A172 (cell line): ENCODE measurements at places on chromosomes 11 and 22.

- no peak for DNase-seq
Measured at GRCh38 chr22:35727436-35727835, 9.8 kb downstream of the APOL5 start.

DNA sequence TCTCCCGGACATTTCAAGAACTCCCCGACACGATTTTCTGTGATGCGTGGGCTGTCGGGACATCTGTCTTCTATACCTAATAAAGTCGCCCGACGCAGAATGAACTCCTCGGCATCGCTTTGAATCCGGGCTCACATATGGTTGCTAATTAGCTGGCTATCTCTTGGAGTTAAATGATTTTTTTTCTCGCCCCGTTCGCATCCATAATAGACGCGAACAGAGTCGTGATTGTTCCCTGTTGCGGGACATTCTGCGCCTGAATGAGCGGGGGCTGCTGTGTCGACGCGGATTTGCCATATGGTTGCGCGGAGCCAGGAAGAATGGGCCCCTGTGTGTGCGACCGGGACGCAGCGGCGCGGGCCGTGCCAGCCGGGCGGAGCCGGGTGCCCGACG is 16.4 kb downstream of the CDKN1C start:
- DNase-seq = no peak

GRCh38 chr22:42933485-42934091 is 76.5 kb upstream of the ARFGAP3 start:
- peak; percentile 52 for DNase-seq

- no peak for DNase-seq
Measured at GRCh38 chr11:89667001-89667400, 43.1 kb upstream of the TRIM77 start.

- DNase-seq = no peak
Measured at GRCh38 chr11:119795690-119796089, 66.7 kb upstream of the NECTIN1 start.

DNA sequence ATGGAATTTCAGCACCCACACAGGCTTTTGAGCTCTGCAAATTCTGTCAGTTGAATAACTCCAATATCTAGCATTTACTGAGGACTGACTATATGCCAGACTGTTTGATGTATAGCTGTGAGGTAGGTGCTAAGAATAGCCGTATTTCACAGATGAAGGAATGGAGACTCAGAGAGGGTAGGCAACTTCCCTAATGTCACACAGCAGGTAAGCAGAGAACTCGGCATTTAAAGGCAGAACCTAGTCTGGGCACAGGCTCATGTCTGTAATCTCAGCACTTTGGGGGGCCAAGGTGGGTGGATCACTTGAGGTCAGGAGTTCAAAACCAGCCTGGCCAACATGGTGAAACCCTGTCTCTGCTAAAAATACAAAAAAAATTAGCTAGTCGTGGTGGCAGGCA is 184.1 kb downstream of the BCR start:
- DNase-seq = no peak

DNA sequence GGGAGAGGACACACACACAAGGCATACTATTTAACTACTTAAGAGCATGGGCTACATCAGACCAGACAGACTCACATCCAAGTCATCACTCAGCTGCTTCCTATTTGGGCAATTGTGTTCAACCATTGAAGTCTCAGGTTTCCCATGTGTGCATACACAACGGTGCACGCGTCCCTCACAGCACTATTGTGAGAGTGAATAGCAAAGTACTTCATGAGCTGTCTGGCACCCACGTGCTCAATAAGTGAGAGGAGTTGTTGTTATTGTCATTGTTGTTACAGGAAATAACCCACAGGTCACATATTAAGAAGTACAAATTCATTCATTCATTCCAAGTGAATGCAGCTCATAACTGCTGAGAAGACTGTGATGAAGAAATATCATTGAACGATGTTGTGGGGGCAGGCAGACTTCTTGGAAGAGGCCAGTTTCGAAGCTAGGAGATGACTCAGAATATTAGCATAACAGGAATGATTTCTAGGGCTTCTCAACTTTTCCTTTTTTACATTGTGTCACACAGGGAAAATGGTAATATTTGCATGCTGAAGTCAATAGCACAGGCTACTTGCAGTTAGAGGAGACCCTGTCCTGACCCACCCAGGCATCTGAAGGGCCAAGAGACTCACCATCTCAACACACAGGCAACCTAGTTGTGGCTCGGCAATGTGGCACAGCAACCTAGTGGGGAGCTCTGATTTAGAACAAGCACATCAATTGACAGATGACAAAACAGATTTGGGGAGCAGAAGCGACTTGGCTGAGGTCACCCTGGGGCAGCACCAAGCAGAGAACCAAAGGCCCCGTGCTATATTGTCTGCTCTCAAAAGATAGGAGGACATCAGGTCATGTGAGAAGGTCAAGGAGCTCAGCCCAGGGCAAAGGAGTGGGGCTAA is 606.0 kb downstream of the BUD13 start:
- DNase-seq = no peak

DNA sequence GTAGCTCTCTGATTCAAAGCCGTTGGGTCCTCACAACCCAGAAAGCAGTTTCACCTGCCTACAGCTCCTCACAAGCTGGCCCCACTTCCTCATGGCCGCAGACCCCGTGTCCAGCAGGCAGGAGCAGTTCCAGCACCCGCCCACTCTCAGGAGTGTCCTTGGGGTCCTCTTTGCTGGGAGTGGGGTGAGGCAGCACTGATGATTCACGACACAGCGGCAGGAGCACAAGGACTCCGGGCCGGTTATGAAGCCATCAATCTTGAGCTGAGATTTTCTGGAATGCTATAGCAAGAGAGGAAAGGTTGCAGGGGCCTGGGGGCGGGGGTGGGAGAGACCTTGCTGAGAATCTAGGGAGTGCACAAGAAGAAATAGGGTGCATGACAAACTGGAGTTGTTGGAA is 311.2 kb downstream of the NXPE2 start:
- DNase-seq = no peak

DNA sequence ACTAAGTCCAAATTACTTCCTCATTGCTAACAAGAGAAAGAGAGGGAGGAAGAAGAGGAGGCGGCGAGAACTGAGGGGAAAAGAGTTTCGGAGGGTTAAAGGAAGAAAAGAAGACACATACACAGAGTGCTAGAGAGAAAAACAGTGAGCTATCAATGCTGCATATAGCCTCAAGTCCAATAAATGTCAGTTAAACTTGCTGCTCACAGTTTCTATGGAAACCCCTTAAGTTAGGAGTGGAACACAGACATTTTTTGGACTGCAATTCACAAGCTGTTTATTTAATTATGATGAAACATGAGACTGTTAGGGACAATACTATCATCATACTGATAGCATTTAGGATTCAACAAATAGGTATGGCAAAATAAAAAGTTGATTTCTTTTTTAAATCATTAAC is 1320.4 kb downstream of the LRRC4C start:
- no peak for DNase-seq

- DNase-seq = no peak
Measured at GRCh38 chr11:15236559-15236958, 121.8 kb downstream of the INSC start.

DNA sequence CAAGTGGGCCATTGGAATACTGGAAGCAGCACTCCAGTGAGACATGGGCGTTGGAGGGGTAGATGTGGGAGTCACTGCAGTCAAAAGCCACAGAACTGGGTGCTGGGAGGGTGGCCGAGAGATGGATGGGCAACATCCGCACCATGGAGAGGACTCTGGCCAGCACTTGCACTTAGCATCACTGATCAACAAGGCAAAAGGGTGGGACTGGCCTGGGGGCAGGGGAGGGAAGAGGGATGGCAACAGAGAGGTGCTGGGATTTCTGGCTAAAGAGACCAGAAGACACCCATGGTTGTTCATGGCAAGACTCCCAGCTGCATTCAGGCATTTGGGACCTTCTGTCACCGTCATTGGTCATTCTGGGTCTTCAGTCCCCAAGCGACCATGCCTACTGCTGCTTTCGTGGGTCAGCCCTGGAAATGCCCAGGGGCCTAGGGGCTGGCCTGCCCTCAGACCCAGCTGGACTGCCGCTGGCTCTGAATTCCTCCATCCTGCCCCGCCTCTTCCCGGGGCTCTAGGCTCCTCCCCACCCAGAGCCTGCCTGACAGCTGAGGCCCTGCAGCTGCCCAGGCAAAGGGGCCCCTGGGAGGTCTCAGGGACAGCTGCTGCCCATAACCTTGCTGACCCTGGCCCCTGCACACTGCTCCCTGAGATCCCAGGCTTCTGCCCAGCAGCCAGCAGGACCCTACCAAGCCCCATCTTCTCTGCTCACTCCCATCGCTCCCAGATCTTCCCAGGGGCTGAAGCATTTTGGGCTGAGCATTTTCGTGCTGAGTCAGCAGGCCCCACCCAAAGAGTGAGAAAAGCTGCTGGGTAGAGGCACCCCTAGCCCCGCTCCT is 13.0 kb upstream of the CDC42EP2 start:
- DNase-seq = no peak

GRCh38 chr11:65110354-65110861 is 1.3 kb upstream of the TM7SF2 start:
- DNase-seq = peak; percentile 75

GRCh38 chr11:109958821-109959166 is 134.4 kb upstream of the ZC3H12C start:
- DNase-seq = no peak
